ENCODE measurements at places on chromosomes 6 and 20.

GRCh38 chr6:135052939-135053338 lies 1.7 kb downstream of the HBS1L start:
- DNase-seq: peak; percentile 27

DNA sequence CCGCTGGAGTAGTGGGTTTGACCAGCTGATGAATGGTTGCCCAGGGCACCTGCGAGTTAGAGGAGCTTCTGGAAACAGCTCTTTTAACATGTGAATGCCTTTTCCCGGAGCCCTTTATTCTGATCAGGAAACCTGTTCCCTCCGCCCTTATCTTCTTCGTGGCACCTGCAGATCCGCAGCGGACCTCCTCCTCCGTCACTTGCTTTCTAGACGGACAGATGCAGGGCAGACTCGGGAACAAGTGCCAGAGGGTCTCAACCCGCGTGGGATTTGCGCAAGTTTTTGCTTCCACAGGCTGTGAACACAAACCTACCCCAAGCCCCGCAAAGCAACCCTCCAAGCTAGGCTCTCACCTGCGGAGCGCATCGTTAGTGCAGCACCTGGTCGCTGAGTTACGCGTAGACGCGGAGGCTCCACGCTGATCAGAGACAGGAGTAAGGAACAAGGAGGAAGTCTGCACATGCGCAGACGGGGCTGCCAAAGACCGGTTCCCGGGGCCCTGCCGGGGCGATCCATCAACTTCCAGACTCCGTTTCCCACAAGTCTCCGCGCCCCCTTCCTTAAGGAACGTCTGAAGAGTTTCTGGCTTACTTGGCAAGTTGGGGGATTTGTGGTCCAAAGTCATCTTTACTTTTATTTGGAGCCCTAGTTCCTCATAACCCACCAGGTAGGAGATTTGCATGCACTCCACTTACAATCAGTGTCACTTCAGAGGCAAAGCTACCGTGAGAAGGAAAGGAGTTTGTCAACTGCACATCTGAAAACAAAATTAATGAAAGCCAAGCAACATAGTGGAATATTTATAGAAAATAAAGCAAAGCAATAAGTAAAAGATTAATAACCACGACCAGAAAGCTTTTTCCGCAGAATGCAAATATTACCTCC lies 52.7 kb upstream of the ELMO2 start:
- DNase-seq: no peak

DNA sequence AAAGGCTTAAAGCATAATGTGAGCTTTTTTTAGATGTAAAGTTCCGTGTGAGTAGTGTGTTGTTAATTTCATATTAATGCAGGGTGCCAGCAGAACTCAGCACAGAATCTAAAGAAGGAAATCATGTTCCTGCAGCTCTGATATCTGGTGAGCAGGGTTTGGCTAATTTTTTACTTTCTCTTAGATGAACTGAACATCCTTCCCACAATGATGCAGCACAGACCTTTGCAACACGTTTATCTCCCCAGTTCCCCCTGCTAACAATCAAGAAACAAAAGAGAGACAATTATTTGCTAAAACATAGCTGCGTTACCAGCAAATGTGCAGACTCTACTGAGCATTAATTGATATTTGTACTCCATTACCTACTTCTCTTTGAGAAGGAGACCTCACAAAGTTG lies 39.1 kb upstream of the ATXN1 start:
- DNase-seq: no peak

GRCh38 chr6:22322103-22323030 lies 25.5 kb upstream of the PRL start:
- no peak for DNase-seq

DNA sequence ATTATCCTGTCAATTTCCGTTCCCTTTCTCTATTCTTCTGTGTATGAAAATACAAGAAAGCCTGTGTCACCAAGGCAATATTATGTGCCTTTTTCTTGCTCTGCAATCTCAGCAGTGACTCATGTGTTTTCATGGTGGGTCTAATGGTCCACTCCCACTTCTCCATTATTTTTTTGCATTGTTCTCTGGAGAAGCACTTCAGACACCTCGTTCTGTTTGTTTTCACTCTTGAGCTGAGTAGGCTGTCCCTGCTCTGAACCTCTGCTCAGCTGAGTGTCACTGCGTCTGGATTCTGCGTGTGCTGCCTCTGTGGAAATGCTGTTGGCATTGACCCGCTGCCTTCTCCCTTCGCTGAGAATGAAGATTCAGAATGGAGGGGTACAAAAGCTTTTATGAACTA lies 230.6 kb downstream of the TMEM242 start:
- DNase-seq: no peak

DNA sequence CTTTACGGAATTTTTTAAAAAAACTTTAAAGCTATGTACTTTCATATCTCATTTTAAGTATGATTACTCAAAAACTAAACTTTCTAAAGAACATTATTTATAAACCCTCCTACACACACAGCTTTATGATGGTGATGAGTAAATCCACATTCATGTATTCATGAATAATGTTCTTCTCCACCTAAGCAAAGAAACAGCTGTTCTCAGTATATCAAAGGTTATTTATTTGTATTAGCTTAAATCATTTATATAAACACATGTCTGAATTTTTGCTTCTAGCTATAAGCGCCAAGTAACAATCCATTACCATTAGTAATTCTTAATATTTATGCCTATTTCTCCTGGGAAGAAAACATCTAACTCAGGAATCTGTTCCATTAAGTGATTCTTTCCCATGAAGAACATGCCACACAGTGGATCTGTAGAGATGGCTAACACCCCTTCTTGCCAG lies 63.3 kb downstream of the SMLR1 start:
- DNase-seq: no peak

Measured in NB4 (cell line).